ENCODE measurements at places on chromosomes 7 and 10. TPM values are rescaled to one million over a fixed set of nuclear protein-coding genes. Genes with fewer than 3 reads are reported as not detected.
A peak's percentile ranks its signal among the peaks of the same experiment; 100 is the strongest.

CHST3 gene
- total RNA-seq: 2.7 TPM

ZNF488 gene
- 12.5 TPM for total RNA-seq

CDC14C gene
- total RNA-seq: not detected

EVX1 gene
- total RNA-seq: not detected

CHAT gene
- total RNA-seq: not detected

CTBP2 gene
- total RNA-seq: 53.6 TPM

CTNNA3 gene
- total RNA-seq: not detected

VGF gene
- not detected for total RNA-seq

GRCh38 chr10:71629131-71629530 lies 90.4 kb downstream of the C10orf105 start:
- DNase-seq: no peak

DNA sequence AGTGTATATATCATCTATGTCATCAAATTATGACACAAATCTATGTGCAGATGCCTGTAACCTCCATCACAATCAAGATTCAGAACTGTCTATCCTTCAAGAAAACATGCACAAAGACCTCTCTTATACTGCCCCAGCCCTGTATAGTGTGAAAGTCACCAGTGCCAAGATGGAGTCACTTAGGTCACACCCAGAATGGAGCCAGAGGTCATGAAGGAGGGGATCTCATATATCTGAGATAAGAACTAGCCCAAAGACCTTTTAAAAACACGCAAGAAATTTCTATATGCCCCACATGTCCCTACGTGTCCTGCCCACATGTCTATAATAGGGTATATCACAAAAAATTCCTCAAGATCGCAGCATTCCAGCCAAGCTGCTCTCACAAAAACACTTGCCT lies 20.1 kb upstream of the GATAD1 start:
- no peak for DNase-seq

GRCh38 chr7:84949067-84949466 lies 237.8 kb downstream of the SEMA3D start:
- DNase-seq: no peak

DNA sequence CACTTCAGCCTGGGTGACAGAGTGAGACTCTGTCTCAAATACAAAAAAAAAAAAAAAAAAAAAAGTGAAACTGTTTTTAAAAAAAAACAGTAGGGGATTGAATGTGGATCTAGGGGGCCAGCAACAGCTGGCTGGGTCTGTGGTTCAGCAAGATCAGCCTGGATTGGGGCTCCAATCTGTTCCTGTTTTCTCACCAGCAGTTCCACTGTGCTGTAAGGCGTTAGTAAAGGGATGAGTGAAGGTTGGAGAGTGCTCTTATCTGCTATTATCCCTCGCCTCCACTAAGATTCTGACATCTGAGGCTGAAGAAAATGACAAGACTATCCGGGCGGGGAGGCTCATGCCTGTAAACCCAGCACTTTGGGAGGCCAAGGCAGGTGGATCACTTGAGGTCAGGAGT lies 41.6 kb upstream of the GTF2IRD1 start:
- no peak for DNase-seq

GRCh38 chr10:106836933-106837663 lies 327.4 kb downstream of the SORCS1 start:
- no peak for DNase-seq

- peak; percentile 72 for DNase-seq
These were observed 7.9 kb downstream of the LAT2 start for GRCh38 chr7:74217455-74218342.

GRCh38 chr10:102682981-102683380 lies 31.2 kb downstream of the ARL3 start:
- DNase-seq: no peak

GRCh38 chr10:52756295-52756694 lies 16.3 kb downstream of the MBL2 start:
- DNase-seq: no peak

DNA sequence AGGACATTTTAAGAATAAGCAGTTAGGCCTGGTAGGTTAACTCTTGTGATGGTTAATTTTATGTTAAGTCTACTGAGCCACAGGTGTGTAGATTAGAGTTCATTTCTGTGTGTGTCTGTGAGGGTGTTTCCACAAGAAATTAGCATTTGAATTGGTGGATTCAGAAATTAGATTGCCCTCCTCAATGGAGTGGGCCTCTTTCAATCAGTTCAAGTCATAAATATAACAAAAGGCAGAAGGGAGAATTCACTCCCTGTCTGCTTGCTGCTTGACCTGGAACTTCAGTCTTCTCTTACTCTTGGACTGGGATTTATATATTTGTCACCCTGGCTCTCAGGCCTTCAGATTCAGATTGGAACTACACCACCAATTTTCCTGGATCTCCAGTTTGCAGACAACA lies 55.3 kb upstream of the POM121L12 start:
- DNase-seq: no peak

DNA sequence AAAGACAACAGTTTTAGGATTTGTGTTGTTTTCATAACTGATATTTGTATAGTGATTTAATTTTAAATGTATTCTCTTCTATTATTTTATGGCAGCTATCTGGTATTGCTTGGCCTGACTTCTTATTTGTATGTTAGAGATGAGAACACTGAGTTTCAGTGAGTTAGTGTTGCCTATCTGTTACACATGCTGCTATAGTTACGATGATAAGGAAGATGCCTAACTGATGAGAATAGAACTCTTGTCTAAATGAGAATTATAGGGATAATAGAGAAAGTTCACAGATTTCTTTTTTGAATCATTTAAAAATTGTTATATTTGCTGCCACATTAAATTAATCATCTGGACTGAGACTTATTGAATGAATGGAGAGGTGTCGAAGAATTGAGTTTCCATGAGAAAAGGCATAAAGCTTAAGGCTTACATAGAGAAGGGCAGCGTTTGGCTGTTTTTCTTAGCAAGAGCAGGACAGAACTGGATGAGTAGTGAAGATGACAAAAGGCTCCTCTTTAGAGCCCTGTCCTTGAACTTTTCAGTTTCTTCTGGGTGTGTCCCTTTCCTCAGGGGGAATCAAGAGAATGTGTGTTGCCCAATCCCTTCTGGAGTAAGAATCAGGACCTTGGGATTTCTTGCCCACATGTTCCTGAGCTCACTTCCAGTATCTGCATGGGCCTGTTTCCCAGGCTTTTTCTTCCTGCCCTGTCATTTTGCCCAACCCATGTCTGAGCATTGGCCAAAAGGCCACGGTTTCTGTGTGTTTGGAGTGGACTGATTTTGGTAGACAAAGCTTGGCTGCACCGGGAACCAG lies 195.6 kb upstream of the CSTF2T start:
- DNase-seq: peak; percentile 47

DNA sequence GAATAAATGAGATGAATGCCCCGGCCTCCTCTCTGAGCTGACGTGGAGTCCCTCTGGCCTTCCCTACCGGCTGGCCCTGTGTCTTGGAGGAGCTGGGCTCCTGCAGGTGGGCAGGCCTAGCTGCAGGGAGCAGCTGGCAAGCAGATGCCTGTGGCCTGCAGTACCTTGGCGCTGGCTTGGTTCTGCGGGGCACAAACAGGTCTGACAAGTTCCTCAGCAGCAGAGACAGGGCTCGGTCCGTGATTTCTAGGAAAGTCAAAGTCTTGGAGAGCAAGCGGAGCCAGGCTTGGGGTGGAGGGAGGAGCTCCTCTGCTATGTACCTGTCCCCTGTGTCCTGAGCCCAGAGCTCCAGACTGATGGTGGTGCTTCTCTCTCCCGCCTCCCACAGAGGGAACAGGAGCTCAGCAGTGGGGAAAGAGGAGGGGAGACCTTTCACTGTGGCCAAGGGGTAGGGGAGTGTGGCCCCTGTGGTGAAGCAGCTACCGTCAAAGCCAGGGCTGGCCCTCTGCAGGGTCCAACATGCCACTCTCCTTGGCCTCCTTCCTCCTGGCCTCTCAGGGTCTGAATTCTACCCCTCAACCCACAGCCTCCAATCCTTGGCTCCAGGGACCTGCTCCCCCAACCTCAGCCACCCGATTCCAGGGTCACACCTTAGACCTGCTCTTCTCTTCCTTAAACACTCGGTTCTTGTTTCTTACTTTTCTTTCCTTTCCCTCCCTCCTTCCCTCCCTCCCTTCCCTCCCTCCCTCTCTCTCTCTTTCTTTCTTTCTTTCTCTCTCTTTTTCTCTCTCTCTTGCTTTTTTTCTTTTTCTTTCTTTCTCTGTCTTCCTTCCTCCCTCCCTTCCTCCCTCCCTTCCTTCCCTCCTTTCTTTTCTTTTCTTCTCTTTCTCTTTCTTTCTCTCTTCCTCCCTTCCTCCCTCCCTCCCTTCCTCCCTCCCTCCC lies 20.1 kb downstream of the MYL10 start:
- peak; percentile 60 for DNase-seq

- DNase-seq: no peak
These were observed 71.2 kb downstream of the GRB10 start for GRCh38 chr7:50711271-50712175.

- no peak for DNase-seq
These were observed 322.8 kb downstream of the MAGI2 start for GRCh38 chr7:79130715-79131114.
